Stimulated activated CD4-positive, alpha-beta T cell treated with anti-CD3 and anti-CD28 coated beads, TNF-alpha, amount 100 ng/mL, for 24 hours (primary cell): ENCODE measurements at places on chromosomes 16 and 17.

- DNase-seq = peak; percentile 40
These were observed 785 bp downstream of the UBALD1 start for GRCh38 chr16:4613636-4614570.

- DNase-seq = no peak
These were observed 110.1 kb downstream of the YPEL2 start for GRCh38 chr17:59441464-59442096.

GRCh38 chr17:38322156-38322779 lies 21.5 kb downstream of the GPR179 start:
- peak; percentile 49 for DNase-seq

- DNase-seq = no peak
These were observed 41.1 kb upstream of the MTSS2 start for GRCh38 chr16:70726892-70727361.

DNA sequence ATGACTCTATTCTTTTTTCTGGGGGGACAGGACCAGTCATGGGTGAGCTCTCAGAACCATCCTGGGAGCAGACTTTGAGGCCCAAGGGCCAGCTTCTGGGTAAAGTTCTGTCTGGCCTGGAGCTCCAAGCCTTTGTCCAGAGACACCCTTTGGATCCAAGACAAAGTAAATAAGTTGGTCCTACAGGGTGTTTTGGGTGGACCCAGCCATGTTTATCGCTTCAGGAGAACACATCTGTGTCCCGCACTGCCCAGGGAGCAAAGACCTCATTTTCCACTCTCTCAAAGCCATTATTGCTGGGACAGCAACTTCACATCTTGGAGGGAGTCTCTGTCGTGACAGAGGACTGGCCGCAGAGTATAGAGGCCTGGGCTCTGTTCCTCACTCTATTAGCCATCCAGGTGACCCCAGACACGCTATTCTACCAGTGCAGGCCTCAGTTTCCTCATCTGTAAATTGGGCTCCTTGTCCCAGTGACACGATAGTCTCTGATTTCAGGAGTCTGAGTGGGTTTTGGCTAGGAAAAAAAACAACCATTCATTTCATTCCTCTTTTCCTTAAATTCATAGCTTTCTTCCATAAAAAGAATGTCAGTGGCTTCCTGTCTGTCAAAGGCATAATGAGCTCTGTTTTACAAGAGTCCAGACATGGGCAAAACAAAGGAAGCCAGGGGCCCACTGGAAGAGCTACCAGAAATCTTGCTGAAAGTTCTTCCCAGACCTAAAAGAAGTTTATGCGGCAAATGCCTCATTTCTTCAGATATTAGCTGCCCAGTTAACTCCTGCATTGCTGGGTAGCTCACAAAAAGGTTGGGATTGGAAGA lies 62.4 kb downstream of the PECAM1 start:
- no peak for DNase-seq

DNA sequence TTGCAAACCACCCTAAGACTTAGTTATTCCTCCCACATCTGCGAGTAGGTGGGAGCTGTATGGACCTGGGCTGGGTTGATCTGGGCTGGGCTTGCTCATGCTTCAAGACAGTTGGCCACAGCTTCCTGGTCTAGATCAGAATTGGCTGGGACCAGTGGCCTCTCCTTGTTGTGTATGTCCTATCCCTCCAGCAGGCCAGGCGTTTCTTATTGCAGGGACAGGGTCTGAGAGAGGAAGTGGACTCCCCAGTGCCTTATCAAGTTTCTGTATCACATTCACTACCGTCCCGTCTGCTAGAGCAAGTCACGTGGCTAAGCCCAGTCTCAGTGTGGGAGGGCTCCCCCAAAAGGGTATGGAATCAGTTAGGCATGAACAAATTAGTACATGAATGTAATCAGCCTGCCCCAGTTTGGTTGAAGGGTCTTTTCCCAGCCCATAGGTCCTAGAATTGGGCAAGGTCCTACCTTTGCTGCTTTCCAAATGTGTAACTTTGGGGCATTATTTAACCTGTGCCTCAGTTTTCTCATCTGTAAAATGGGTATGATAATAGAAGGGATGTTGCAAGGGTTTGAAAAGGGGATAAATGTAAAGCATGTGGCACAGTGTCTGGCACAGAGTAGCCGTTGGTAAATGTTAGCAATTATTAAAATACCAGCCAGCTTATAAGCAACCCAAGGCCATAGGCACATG lies 36.0 kb downstream of the NKD1 start:
- DNase-seq = no peak

- no peak for DNase-seq
These were observed 423.3 kb upstream of the MAF start for GRCh38 chr16:80023865-80024264.
